ENCODE measurements at places on chromosomes 13 and 19. TPM values are rescaled to one million over a fixed set of nuclear protein-coding genes. Genes with fewer than 3 reads are reported as not detected.

LILRB5 gene
- 16.6 TPM for total RNA-seq

RASGRP4 gene
- total RNA-seq = 3.2 TPM

- DNase-seq = no peak
Measured at GRCh38 chr13:97544031-97544765, 110.2 kb downstream of the RAP2A start.

NOTCH3 gene
- 29.7 TPM for total RNA-seq

GRCh38 chr19:2812414-2813234, 7.0 kb upstream of the ZNF554 start:
- DNase-seq = no peak

GRCh38 chr13:48094404-48094780, 512 bp downstream of the MED4 start:
- no peak for DNase-seq

- DNase-seq = no peak
Measured at GRCh38 chr19:18520848-18521691, 800 bp downstream of the ELL start.

- no peak for DNase-seq
Measured at GRCh38 chr13:98397221-98397620, 179.7 kb downstream of the STK24 start.

C19orf85 gene
- total RNA-seq = not detected

GRCh38 chr19:12155324-12155860, 1.1 kb downstream of the ZNF625 start:
- no peak for DNase-seq

PTH2 gene
- not detected for total RNA-seq

GRCh38 chr13:28094306-28094705, 6.1 kb downstream of the FLT3 start:
- DNase-seq = no peak

DNA sequence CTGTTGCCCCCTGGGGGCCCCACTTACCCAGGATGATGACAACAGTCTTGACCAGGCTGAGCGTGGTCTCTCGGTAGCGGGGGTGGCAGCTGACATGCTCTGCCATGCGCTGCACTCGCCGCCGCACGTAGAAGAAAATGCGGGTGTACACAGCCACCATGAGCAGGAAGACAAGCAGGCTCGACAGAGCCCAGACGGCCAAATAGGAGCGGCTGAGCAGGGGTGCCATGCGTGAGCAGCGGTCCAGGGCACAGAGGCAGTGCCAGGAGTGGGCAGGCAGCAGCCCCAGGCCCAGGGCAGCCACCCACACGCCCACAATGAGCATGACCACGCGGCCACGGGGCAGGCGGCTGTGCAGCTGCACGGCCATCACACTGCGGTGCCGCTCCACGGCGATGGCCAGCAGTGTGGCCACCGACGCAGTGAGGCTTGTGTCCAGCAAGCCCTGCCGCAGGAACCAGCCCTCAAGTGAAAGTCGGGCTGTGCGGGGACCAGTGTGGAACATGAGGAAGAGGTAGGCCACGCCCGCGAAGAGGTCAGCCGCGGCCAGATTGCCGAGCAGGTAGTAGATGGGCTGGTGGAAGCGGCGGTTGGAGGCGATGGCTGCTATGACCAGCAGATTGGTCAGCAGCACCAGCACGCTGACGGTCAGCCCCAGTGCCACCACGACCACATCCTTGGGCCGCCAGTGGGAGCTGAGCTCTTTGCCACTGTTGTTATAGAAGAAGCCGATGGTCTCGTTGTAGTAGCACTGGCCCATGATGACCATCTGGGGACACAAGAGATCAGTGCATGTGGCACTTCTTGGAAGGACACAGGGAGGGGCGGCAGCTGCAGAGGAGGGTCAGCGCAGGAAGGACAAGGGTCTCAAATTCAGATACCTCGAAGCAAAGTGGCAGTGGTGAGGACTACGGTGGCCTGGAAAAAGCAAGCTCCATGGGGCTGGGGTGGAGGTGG, 1.2 kb downstream of the LPAR2 start:
- no peak for DNase-seq

DNA sequence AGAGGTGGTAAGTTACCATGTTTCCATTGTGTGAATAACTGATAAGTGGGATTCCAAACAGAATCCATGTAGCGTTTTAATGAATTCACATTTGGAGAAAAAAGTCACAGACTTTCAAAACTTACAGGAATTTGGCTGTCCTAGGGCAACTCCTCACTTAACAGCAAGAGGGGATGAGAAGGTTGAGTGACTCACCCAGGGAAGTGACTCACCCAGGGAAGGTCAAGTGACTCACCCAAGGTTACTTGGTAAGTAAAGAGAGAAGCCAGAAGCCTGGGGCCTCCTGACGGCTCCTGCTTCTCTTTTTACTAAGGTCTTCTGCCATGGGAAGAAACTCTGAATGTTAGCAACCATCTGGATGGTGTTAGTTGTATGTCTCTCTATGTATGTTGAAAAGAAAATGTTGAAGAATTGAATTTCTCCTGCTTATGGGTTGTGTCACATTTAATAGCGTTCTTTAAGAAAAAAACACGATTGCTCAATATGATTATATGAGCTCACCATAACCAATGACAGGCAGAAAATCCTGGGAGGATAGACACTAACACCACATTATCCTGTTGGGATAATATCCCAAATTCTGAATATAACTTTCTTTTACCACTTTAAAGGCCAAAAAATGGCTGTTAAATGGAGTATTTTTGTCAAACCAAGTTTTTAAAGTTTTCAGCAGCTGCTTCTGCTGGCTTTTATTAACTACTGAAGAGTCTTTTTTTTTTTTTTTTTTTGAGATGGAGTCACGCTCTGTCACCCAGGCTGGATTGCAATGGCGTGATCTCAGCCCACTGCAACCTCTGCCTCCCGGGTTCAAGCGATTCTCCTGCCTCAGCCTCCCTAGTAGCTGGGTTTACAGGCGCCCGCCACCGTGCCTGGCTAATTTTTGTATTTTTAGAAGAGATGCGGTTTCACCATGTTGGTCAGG, 195.6 kb downstream of the GGACT start:
- peak; percentile 93 for DNase-seq

GRCh38 chr13:92657565-92657964, 569.0 kb upstream of the GPC6 start:
- DNase-seq = no peak
